ENCODE measurements at places on chromosomes 12 and 14.

DNA sequence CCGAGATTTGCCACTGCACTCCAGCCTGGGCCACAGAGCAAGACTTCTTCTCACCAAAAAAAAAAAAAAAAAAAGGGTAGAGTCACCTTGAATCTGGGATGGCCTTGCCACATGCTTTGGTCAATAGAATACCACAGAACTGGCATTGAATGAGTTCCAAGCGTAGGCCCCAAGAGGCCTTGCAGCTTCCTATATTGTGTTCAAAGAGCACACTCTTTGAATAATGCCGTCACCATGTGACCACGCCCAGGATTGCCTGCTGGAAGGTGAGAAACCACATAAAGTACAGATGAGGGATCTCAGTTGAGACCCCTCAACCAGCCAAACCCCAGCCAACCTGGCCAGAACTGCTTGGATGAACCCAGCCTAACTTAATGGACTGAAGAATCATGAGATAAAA is 239.2 kb upstream of the AMIGO2 start:
- DNase-seq = no peak

- DNase-seq = no peak
Measured at GRCh38 chr12:3002646-3003045, 43.4 kb downstream of the TEAD4 start.

DNA sequence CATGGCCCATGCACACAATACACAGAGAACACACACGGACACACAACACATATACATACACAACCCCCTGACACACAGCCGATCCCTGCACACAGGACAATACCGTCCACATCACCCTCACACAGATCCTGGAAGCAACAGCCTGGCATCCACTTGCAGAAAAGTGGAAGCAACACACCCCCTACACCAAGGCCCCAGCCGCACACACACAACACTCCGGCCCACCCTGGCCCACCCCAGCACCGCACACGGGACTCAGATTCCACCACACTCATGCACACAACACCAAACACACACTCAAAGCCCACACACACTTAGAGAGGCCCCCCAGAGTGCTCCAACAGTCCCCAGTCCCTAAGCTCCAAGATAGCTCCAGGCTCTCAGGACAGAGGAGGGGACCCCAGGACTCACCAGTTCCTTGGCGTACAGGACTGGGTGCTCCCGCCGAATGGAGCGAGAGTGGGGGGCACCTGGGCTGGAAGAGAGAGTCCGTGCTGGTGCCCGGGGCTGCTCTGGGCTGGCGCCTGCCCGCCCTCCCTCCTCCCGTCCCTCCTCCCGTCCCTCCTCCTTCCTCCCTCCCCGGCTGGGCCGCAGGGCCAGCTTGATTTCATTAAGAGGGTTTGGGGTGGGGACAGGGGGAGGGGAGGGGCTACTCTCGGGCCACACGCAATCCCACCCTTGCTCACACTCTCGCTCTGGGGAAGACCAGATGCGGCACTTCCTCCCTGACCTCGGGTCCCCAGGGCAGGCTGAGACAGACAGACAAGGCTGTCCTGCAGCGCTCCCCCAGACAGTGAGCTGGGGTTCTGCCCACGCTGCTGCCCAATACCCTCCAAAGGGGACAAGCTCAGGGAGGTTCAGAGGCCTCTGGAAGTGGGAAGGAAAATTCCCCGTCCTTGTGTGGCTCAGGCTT is at the start of gene TMEM119:
TMEM119 (minus strand) TSS at position 526 of the 913 bp plus-strand sequence. CDS start 5,701 bp downstream, outside the sequence.
- DNase-seq = peak; percentile 32

- no peak for DNase-seq
Measured at GRCh38 chr14:51680031-51680430, 28.3 kb downstream of the FRMD6 start.

DNA sequence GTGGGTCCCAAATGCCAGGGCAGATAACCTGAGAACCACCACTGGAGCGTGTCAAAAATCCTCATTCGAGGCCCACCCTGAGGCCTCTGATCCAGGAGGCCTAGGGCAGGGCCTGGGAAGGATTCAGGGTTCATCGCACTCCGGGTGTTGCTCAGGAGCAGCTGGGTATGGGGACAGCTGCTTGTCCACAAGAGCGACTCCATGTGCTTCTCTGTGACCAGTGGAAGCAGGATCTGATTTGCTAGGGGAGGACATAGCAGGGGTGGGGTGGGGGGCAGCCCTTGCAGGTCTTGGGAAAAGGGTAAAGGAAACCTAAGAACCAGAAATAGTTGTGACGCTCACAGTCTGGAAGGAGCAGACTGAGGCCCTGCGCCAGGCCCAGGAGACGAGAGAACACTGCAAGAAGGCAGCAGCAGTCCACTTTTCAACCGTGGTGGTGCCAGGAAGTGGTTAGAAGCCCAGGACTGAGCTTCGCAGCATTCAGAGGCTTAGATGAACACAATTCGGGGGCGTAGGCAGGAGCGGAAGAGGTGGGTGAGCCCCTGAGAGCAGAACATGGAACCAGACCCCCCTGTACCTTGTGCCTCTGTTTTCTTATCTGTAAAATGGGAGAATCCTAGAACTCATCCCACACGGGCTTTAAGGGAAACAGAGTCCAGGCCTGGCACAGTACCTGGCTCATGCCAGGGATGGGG is 33.7 kb downstream of the ITPK1 start:
- no peak for DNase-seq

- peak; percentile 72 for DNase-seq
Measured at GRCh38 chr14:72516936-72517700, 376.8 kb downstream of the DPF3 start.

DNA sequence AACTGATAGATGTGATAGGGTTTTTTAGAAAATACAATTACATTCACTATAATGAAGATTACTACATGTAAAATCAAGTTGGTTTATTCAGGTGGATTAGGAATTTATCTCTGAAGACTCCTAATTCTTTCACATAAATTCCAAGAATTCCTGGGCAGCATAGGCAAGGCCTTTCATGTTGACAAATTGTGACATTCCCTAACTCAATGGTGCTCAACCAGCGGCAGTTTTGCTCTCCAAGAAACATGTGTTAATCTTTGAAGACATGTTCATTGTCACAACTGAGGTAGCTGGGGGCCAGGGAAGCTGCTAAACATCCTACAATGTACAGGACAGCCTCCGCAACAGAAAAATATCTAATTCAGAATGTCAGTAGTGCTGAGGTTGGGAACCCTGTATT is 46.3 kb downstream of the PTPRQ start:
- DNase-seq = no peak

DNA sequence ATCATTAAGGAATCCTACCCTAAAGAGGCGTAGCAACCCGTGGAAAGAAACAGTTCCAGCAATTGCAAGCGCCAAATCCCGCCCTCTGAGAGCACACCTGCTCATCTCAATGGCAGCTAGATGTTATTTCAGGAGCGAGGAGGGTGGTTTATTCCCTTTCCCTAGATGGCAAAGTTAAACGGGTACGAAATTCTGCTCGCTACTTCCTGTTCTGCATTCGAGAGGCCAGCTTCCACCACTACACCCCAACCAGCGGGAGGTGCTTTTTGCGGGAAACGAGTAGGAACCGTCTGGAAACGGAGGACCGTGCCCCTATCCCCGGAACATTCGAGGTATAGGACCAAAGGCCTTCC is 536 bp downstream of the VPS29 start:
- DNase-seq = peak; percentile 32

GRCh38 chr12:51884676-51885229 is 3.1 kb upstream of the ANKRD33 start:
- DNase-seq = peak; percentile 70

- no peak for DNase-seq
Measured at GRCh38 chr14:91501951-91502930, 7.9 kb downstream of the PPP4R3A start.

- no peak for DNase-seq
Measured at GRCh38 chr12:2793561-2793960, 1.2 kb upstream of the FKBP4 start.

DNA sequence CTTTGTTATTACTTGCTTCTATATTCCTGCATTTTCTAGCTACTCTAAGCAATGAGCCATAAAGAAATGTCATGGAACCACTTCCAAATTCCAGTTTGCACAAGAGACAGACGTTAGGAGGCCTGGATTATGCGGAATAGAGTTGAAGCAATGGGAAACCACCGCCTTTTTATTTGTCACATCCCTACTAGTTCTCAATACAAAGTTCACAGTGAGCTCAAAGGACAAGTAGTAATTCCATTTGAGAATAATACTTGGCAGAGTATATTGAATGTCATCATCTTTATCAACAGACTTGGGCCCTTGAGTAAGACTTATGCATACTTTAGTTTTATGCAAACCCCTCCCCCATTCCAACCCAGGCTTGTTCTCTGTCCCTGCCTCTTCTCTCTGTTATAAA is 3.7 kb upstream of the SLC15A5 start:
- DNase-seq = no peak

DNA sequence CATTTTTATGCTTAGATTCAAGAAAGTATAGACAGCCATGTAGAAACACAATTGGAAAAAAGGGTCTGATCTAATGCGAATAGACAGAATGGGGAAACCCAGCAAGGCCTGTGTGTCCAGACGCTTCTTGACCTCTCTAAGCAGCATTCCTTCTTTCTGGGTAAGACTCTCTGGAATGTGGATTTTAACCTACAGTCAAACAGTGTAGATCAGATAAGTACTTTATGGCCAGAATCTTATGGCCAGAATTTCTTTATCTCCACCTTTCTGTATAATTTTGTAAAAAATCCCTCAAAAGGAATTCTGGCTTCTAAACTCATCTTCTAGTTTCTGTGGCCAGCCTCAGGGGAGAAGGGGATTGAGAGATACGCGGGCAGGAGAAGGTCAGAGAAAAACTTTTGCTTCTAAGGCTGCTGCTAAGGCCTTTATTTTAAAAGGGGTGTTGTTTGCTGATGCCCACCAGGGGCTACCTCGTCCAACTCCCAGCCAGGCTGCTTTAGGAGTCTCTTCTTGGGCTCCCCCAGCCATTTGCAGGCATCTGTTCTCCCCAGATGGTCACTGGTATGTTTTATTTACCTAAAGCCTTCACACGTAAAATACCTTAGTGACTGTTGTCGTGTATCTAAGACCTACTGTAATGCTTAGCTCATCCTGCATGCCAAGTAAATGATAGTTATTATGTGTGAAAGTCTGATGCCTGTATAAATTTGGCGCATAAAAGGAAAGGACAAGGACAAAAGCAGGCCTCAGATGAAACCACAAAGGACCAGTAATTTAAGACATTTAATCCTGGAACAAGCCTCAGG is 68.4 kb downstream of the ANO6 start:
- peak; percentile 44 for DNase-seq

GRCh38 chr14:75449696-75450095 is 21.9 kb downstream of the JDP2 start:
- no peak for DNase-seq

DNA sequence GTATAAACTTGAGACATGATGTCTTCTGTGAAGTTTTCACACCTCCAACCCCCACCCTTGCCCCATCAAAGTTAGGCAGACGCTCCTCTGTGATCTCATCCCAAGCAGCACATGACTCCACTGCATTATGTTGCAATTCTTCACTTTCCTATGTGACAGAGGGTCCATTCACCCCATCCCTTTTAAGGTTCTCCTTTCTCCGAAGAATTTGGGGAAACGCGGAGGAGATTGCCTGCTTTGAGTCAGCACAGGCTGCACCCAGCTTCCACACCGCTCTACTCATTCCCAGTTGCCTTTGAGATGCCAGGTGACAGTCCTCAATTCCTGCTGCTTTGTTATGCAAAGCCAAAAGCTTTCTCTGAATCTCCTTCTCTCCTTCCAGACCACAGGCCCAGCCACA is 61.8 kb downstream of the PHLDA1 start:
- no peak for DNase-seq

DNA sequence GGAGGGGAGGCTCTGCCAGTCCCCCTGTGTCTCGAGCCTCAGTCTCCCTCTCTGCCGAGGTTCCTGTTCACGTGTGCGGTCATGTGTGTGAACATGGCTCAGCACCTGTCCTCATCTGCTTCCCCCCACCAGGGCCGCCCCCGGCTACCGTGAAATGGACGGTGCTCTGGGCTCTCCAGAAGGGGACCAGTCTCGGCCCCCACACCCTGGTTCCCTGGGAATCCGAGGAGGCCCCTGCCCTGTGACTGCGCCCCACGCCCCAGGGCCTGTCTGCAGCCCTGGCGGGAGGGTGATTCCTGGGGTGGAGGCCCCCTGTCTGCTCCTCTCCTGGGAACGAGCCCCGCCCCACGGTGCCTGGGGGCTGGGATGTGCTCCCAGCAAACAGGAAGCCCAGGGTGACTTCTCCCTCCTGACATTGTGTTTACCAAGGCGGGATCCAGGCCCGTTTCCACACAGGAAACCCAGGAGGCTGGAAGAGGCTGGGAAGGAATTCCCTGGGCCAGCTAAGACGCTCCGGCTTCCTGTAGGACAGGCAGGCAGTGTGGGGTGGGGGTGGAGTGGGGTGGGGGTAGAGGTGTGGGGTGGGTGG is 46.6 kb downstream of the KIF26A start:
- no peak for DNase-seq

GRCh38 chr14:21257394-21257909 is 11.8 kb downstream of the HNRNPC start:
- no peak for DNase-seq

- DNase-seq = no peak
Measured at GRCh38 chr12:27971121-27971489, 1.4 kb downstream of the PTHLH start.

GRCh38 chr14:23494223-23494622 is 24.7 kb downstream of the NGDN start:
- peak; percentile 10 for DNase-seq

DNA sequence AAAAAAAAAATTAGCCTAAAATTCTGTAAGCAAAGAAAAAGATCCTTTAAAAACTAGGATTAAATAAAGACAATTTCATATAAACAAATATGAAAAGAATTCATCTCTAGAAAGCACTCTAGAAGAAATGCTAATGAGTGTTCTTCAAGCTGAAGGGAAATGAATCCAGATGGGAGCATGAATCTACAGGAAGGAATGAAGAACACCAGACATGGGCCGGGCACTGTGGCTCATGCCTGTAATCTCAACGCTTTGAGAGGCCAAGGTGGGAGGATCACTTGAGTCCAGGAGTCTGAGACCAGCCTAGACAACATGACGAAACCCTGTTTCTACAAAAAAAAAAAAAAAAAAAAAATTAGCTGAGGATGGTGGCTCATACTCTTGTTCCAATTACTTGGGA is 297.2 kb downstream of the FBXL14 start:
- no peak for DNase-seq

DNA sequence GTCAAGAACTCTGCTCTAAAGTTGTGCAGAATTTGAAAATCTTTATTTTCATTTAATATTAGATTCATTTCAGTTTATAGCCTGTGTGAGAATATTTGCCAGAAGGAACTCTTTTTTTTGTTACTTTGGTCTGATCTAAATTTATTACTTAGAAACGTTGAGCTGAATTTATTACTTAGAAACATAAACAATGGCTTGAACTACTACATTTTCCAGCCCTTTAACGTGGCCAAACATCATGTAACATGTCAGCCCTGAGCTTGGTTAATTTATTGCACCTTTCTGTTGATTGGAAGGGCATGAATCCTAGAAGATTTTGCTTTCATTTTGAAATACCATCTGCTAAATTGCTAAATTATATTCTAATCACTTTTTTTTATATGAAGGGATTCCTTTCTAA is 241.4 kb downstream of the TMEM117 start:
- no peak for DNase-seq

DNA sequence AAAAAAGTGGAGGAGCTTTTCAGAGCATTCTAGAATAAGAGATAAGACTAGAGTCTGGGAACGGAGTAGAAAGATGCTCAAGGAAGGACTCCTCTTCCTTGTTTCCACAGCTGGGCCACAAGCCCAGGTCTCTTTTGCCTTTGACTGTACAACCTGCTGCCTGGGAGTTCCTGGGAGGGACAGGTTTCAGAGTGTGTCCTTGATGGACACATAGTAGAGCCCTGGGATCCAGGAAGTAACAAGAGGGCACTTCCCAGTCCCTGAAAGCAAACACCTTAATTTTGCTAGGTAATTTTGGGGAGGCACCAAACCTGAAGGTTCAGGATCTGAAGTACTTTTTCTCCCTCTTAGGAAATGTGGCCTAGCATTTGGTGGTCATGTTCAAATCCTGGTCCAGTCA is 44.4 kb downstream of the CHST11 start:
- no peak for DNase-seq
